ENCODE measurements at places on chromosomes 7 and 10.

GRCh38 chr10:1520909-1521565 is 216.3 kb downstream of the ADARB2 start:
- no peak for DNase-seq

DNA sequence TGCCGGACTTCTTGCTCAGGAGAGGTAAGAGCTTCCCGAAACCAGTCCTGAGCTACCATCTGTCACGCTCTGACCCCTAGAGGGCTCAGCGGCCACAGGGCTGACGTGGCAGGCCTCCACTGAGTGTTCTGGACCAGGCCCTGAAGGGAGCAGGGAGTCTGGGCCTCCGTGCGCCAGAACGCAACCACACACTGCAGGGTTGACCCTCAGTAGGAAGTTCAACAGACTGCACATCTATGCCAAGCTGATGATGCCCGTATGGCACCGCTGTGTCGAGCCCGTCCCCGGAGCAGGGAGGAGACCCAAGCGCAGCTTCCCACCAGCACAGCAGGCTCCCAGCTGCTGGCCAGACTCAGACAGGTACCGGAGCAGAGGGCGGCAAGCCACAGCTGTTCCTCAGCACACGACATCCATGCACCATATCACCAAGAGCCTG is 39.2 kb downstream of the CAMK2B start:
- DNase-seq: no peak

DNA sequence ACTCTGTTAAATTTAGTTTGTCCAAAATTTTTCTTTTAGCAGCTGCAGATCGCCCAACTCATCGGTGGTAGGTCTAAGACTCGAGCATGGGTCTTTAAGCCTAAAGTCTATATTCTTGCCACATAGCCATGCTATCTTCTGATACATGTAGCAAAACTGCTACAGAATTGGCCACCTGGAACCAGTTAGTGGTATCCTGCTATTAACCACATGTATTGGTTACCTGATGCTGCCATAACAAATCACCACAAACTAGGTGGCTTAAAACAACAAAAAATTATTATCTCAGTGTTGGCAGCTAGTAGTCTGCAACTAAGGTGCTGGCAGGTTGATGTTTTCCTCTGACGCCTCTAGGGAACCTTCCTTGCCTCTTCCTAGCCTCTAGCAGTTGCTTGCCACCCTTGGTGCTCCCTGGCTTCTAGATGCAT is 96.7 kb upstream of the PIK3CG start:
- DNase-seq: no peak

GRCh38 chr7:12951397-12951801 is 264.0 kb downstream of the ARL4A start:
- no peak for DNase-seq

- no peak for DNase-seq
These were observed 451.5 kb upstream of the SEMA3D start for GRCh38 chr7:85638394-85638793.

GRCh38 chr7:24346716-24347115 is 62.7 kb downstream of the NPY start:
- no peak for DNase-seq

- DNase-seq: no peak
These were observed 228.8 kb downstream of the TRIL start for GRCh38 chr7:28729281-28729680.

GRCh38 chr7:158296798-158297104 is 290.9 kb downstream of the PTPRN2 start:
- DNase-seq: no peak

- DNase-seq: no peak
These were observed 22.5 kb downstream of the SYPL1 start for GRCh38 chr7:106089647-106090046.

GRCh38 chr10:129950676-129951075 is 13.4 kb downstream of the EBF3 start:
- no peak for DNase-seq

DNA sequence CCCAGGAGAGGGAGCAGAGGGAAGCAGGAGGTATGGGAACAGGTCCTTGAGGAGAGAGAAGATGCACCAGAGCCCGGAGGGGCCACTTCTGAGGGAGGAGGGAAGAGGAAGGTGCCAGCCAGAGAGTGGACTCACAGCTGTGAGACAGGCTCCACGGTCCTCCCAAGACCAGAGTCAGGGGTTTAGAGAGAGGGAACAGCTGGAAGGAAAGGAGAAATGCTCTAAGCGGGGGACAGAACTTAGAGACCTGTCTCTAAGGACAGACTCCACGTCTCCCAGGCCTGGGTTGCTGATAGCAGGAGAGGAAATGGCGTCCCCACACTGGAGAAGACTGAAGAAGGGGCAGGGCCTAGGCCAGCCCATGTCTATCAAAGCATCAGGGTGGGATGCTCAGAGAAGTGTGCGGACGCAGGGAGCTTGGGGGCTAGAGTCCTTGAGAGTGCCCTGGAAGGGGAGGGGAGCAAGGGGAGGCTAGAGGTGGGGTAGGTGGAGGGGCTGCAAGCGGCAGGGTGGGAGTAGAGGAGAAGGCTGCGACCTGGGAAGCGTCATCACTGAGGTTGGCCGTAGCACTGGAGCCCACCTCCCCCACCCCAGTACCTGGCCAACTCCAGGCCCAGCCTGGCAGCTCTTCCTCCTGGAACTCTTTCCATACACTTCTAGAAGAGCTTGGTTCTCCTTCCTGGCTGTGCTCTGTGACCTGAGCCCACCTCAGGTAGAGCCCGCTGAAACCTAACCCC is 25.6 kb upstream of the GRID1 start:
- DNase-seq: no peak

DNA sequence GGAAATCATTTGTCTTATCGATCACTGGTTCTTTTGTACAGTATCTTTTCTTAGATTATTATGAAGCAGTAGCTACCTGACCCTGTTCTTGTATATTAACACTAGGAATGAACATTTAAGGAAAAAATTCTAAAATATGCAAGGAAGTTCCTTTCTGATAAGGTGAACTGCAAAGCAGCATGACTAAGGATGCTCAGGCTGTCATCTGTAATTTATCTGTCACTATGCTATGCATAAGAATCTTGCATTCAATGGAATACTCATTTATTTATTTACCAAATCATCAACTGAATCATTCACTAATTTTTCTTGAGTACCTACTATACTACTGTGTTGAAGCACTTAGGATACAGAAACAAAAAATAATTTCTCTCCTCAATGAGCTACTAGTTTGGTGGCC is 5.8 kb downstream of the GSDME start:
- DNase-seq: no peak

DNA sequence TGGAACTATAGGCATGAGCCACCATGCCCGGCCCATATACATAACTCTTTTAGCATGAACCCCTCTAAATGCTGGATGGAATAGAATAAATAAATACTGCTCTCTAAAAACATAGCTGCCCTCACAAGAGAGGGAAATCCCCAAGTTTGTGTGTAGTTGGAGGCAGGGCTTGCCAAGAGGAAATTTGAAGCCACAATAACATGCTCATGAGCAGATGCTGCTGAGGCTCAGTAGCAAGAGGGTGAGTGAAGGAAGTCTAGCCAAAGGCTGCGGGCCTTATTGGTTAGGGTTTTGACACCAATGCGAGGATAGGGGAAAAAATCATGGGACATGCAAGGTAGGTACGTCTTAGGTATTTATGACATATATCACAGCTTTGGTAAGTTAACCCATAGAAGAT is 17.3 kb downstream of the TPK1 start:
- DNase-seq: no peak

GRCh38 chr7:50662041-50662694 is 97.0 kb upstream of the DDC start:
- no peak for DNase-seq

- no peak for DNase-seq
These were observed 5.2 kb upstream of the FRA10AC1 start for GRCh38 chr10:93707623-93708022.

DNA sequence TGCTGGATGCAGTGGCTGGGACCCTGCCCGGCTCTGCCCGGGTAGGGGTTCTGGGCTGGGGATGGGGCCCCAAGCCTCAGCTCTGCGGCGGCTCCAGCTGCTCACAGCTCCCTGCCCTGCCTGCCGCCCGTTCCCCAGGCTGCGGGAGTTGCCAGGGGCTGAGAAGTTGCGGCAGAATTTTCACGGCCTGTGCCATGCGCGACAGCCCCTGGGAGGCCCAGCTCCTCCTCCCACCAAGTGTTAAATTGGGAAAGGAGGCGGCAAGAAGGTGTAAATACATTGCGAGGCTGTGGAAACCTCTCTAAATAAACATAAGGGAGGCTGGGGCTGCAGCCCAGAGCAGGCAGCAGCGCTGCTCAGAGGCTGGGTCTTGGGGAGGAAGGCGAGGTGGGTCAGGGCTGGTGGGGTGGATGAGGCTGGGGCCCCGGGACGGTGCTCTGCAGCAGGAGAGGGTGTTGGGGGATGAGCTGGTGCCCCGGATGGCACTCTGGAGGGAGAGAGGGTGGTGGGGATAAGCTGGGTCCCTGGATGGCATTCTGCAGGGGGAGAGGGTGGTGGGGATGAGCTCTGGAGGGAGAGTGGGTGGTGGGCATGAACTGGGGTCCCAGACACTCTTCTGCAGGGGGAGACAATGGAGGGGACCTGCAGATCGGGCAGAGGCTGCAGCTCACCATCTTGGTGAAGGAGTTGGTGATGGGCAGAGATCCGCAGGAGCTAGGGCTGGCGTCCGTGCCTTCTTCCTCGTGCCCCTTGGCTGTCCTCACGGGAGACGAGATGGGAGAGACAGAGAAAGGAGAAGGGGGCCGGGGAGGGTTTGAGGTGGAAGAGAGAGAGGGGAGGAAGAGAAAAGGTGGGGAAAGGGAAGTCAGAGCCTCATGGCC is 85.5 kb upstream of the GNA12 start:
- DNase-seq: no peak

DNA sequence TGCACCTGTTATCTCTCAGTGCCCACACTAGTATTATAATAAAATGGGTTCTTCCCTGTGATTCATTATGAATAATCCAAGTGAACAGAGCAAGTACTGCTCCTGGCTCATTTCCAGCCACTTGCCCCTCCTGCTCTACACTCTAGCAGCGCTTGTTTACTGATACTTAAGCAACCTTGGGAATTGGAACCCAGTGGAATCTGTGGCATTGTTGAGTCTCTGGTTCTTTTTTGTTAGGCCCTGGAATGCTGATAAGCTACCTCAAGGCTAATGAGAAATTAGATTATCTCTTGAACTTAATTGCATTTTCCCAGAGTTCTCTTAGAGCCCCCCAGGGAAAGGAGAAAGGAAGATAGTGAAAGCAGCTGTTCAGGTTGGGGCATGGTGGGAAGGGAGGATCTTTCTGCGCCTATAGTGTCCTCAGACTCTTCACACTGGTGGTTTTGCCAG is 34.0 kb downstream of the PRKAR2B start:
- DNase-seq: no peak

GRCh38 chr10:76778914-76779795 is 858.5 kb downstream of the KCNMA1 start:
- no peak for DNase-seq

DNA sequence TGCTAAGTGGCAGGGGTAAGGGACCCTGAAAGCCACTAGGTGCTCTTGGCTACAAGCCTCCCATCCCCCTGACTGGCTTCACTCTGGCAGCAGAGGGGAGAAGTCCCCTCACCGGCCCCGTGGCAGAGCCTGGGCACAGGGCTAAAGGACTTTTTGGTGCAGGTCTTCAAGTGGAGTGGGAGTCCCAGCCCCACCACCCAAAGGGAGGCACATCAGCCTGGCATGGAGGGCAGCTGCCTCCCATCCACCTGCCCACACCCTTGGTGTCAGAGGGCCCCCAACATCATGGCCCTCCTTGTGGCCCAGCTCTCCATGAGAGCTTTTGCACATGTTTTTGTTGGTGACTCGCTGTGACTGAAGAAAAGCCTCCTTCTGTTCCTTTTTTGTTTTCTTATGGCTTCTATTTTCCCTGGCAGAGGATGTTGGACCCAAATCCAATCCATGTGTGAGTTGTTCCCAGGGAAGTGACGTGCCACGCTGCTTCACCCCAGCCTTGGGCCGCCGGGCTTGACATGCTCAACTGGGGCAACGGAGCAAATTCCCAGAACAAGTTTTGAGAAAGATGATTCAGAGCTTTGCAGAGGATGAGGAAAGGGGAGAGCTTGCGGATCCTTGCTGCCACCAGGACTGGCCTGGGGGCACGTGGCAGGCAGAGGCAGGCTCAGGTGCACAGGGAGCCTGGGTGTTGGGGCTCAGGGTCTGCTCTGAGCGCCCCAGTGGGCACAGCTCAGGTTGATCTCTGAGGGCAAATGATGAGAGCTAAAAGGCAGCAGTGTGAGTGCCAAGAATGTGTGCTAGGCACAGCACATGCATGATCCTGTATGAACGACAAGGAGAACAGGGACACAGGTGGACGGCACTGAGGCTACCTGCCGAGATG is 1.9 kb upstream of the AEBP1 start:
- no peak for DNase-seq

DNA sequence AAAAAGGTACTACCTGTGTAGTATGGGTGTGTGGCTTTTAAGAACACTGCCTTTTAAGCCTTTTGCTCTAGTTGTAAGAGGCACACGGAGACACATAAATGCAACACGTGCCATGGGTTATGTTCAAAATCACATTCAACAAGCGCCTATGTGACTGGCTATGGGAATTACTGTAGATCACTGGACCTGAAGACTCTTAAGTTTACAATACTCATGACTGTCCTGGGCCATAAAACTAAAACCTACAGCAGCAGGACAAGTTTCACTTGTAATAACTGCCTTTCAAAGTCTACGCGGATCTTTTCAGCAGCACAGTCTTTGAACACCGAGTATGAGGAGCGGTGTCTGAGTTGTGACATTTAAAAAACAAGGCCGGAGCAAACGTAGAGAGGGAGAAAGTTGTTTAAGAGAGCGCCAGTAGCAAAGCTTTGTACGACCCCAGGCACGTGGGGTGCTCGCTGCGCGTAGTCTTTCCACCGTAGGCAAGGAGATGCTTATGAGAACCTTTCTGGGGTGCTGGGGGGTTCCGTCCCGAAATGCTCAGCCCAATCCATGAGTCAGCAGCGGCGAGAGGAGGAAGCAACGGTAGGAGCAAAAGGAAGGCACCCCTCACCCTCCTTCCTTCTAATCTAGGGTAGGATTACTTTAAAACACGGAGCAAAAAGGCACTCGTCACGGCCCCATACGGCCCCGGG is 662 bp downstream of the DNAJC2 start:
- no peak for DNase-seq

DNA sequence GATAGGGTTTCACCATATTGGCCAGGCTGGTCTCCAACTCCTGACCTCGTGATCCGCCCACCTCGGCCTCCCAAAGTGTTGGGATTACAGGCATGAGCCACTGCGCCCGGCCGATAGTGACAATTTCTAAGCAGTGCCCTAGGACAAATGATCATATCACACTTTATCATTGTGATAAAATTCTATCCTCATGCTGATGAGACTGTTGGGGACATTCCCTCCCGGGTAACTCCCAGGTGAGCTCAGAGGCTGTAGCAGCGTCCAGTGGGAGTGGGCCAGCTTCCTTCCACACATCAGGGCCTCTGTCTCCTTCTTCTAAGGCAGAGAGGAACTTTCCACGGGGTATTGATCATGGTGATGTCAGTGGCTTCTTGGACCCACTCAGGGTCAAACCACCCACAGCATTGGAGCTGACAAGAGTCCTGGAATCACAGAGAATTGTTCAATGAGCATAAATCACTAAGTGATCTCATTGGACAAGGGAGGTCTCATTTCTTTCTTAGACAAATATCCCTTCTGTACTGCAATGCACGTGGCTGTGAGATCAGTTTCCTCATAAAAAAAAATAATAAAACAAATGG is 256.1 kb downstream of the KLF6 start:
- DNase-seq: no peak

Data from stimulated activated CD4-positive, alpha-beta T cell treated with anti-CD3 and anti-CD28 coated beads, Interleukin-1b, Interleukin-23, amount 100 ng/mL, for 1 hour (primary cell).